ENCODE measurements at places on chromosomes 1 and 21.
A peak's percentile ranks its signal among the peaks of the same experiment; 100 is the strongest.

DNA sequence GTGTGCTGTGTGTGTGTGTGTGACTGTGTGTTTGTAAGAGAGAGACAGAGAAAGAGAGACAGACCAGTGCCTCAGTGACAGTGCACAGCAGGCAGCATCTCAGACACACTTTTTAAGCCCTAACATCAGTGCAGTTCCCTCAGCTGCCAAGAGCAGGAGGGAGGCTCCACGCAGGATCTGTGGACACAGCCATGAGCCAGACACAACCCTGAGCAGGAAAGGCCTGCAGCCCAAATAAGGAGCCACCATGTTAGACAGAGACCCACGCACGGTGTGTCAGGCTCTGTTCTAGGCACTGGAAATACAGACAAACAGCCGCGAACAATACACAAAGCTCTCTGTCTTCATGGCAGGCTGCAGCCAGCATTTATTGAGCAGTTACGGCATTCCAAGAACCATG is 445.5 kb downstream of the MATN1 start:
- no peak for DNase-seq

DNA sequence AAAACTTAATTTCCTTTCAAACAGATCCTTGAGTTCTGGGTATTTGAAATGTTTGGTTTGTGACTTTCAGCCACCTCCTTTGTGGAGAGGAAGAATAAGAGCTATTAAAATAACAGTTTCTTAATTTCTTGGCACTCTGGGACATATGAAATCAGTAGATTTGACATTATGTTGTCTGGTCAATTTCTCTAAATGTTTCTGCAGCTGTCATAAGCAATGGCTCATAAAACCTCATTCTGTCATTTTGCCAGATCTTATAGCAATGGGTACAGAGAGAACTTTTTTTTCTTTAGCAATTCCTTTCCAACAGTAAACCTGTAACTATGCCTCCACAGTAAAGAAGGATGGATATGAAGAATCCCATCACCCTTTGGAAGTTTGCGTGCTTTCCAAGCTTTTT is 52.6 kb downstream of the LAMC1 start:
- no peak for DNase-seq

DNA sequence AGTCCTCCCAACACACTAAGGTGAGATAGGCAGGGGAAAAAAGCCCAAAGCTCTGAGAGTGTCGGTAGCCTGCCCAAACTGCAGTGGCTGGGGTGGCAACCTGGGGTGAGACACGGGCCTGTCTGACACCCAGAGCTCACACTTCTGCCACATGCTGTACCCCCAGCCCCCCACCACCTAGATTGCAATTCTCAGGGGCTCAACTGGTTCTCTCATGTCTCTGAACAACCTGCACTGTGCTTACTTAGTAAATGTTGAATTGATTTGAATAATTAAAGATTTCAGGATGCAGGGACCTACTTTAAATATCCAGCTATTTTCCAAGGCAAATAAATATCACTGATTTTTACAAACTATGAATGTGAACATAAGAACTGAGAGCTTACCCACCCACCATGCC is 115.5 kb downstream of the EDEM3 start:
- no peak for DNase-seq

DNA sequence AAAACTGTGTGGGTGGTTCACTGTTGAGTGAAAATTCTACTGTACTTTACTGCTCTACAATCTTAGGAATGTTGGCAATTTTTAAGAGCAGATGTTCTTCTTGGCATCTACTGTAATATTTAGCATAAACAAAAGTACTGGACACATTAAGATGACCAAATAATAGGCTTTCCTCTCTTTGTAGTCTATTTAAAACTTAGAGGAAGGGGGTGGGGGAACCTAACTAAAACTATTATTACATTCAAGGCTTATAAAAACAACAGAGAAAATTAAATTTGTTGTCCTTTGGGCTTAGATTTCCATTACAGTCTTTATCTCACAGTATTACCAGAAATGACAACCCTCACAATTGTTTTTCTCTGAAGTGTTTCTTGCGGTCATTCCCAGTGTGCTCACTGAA is 181.2 kb downstream of the PLPPR4 start:
- no peak for DNase-seq

GRCh38 chr1:86758570-86758969 is 54.2 kb downstream of the SH3GLB1 start:
- DNase-seq: no peak

- no peak for DNase-seq
Measured at GRCh38 chr1:61047061-61047460, 35.3 kb upstream of the NFIA start.

DNA sequence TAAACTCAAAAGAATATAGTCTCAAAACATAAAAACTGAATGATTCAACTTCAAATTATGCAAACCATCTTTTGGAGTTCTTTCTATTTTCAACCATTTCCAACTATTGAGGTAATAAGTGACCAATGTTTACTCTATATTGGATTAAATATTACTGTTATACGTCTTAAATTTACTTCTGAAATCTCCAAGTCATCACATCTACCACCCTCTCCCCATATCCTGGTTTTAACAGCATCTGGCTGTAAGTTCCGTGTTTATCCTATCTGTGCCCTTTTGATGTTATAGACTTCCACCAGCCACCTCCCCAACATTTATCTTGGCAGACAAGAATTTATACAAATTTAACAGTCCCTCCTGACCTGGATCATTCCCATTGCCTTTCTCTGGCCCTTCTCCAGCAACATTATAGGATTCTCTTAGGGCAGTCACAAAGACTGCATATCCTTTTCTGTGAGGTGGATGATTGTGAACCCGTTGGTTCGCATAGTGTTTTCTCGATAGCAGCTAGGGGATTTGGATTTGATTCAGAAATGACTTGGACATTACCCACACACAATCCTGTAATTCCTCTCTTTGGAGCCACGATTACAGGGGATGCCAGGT is 313.4 kb upstream of the FMN2 start:
- no peak for DNase-seq

GRCh38 chr1:208177656-208178055 is 66.5 kb downstream of the PLXNA2 start:
- DNase-seq: no peak

DNA sequence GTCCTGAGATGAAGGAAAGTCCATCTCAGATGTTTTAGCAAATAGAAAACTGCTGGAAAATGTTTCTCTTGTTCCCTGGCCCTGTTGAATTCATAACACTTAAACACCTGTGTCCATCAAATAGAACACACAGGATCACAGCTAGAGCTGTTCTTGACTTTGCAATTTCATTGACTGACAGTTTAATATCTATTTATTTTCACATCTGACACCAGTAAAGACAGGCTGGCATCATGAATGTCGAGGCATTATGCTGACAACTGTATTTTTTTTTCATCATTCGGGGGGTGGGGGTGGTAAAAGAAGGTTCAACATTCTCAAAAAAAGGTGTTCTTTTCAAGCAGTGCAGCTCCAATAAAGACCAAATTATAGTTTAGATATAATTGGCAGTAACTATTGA is 591.2 kb upstream of the PTBP2 start:
- no peak for DNase-seq

- DNase-seq: no peak
Measured at GRCh38 chr1:917076-917459, 6.7 kb upstream of the SAMD11 start.

DNA sequence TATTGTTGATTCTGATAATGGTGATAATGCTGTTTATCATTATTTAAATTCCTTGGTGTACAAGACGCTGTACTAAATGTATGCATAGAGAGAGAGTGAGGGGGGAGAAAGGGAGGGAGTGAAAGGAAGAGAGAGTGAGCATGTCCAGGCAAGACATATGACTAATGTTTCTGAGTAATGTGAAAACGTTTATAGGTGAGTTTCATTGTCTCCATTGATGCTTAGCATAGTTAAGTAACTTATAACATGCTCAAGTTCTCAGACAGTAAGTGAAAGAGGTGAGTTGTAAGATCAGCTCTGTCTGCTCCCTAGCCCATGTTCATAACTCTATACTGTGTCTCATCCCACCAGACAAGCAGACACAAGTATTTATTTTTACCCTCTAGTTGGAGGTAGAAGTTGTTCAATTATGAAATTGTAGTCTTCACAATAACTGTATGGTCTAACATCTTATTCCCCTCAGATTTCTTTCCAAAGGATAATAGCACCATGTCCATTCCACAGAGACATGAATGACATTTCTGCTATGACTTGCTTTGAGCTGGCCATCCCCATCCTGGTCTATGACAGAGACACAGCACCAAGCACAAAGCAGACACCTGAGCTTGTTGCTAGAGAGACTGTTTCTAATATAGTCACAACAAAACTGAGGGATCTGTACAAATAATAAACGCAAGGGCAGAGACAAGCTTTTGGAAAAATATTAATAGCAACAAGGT is 285.1 kb downstream of the CACNA1E start:
- DNase-seq: no peak

DNA sequence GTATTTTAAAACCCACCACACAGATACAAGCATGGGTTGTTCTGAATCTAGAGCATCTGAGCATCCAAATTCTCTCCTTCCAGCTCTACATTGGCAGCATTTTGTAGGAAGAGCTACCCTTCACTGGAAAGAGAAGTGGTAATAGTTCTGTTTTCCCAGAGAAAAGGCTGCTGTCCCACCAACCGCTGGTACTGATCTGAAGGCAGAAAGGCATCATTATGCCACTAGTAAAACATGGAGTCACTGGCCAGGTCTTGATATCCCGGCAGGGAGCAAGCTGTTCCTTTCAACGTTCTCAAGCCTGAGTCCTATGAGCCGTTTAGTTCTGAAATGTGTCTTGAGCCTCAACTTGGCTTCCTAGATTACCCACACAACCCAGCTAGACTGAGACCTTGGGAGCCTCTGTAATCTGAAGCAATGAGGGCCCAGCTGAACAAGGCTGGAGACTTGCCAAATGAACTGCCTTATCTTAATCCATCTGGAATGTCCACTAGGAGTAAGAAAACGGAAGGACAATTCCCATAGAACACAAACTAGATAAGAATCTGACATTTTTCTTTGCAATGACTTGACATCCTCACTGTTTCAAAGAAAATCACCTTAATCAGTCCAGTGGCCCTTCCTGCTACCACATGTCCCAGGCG is 116.8 kb downstream of the KCNH1 start:
- DNase-seq: no peak

DNA sequence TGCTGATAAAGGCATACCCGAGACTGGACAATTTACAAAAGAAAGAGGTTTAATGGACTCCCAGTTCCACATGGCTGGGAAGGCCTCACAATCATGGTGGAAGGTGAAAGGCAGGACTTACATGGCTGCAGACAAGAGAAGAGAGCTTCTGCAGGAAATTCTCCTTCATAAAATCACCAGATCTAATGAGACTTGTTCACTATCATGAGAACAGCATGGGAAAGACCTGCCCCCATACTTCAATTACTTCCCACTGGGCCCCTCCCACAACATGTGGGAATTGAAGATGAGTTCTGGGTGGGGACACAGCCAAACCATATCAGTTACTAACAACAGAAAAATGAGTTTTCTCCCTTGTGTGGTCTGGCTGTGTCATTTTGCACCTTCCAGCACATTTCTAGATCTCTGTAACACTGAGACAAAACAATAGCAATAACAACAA is 741.4 kb downstream of the KCNT2 start:
- DNase-seq: no peak

GRCh38 chr21:32519945-32520874 is 65.1 kb downstream of the TCP10L start:
- no peak for DNase-seq

DNA sequence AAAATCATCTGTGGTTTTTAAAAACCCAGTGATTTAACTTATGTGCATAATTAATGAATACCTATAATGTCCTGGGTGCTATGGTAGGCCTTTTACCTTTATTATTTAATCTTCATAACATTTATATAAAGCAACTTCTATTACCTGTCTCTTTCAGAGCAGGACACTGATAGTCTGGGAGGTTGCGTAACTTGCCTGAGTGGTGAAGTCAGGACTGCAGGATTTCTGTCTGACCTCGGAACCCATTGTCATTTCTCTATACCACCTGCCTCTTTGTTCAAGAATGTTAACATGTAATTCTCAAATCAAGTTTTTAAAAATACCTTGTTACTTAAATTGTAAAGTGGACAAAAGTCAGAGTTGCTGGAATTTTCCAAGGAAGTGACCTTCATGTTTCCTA is 41.0 kb upstream of the BACH1 start:
- peak; percentile 23 for DNase-seq

All from NB4 (cell line).